ENCODE measurements at places on chromosomes 16 and 17.
A peak's percentile ranks its signal among the peaks of the same experiment; 100 is the strongest.

DNA sequence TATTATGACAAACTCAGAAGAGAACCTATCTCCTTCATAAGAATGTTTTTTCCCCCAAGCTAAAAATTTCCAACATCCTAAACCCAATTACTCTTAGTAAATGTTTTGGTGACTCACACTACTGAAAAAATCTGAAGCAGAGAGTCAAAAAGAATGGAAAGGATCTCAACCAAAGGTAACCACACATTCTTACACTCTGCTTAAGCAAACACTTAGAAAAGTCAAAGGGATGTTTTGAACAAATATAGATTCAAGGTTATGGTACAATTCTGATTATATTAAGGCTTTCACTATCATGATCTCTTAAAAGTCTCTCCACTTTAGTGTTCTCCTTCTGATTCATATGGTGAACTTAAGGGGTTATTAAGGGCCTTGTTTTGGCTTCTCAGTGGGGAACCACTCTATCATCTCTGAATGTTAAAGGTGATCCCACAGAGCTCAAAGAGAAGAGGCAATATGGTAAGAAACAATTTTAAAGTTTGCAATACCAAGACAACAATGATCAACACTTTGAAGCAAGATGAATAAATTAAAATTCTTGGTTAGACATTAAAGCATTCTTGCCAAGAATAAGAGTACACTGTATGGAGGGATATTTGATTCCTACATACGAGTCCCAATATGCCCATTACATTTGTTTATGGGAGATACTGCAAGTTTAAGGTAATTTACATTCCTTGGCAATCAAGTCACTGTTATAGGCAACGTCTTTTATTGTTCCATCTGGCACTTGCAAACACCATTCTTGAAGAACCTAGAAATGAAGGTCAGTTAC is 69.2 kb downstream of the CDC27 start:
- no peak for DNase-seq

GRCh38 chr17:9576521-9577372 is at the start of gene CFAP52:
TSS of gene CFAP52 (plus strand) at chr17:9576642. CDS start at chr17:9576696, 54 bp downstream.
- DNase-seq: peak; percentile 71

- no peak for DNase-seq
These were observed 202.2 kb upstream of the CACNG5 start for GRCh38 chr17:66632731-66633130.

DNA sequence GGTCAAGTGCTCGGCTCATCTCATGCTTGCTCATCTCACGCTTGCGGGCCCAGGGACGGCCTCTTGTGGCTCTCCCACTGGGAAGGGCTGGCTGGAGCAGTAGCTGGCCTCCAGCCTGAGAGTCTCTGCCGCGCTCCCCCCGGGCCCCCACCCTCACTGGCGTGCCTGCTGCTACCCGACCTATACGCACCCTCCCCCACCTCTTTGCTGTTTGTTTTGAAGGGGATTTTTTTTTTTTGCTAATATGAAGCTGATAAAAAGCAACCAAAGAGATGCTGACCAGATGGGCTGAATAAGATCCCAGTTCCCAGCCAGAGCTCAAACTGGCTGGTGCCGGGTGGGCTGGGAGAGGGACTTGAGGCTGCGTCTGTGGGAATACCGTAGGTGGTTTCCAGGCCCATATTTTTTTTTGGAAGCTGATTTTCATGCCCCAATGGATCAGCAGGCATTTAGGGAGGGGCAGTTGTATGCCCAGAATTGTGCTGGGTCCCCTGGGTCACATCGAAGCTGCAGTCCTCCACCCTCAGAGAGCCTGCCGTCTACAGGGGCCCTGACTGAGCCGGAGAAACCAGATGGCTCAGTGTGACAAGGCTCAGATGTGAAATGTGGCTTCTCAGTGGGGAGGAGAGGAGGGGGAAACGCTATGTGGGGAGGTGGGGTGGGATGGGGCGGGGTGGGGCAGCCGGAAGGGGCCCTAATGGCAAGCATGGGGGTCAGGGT is 115.0 kb downstream of the RAP1GAP2 start:
- DNase-seq: no peak

GRCh38 chr16:84368308-84368996 is at the start of gene ATP2C2:
TSS of gene ATP2C2 (plus strand) at chr16:84368538. CDS start at chr16:84368616, 78 bp downstream.
- no peak for DNase-seq

- DNase-seq: no peak
These were observed 144.8 kb upstream of the MON1B start for GRCh38 chr16:77046206-77046605.

DNA sequence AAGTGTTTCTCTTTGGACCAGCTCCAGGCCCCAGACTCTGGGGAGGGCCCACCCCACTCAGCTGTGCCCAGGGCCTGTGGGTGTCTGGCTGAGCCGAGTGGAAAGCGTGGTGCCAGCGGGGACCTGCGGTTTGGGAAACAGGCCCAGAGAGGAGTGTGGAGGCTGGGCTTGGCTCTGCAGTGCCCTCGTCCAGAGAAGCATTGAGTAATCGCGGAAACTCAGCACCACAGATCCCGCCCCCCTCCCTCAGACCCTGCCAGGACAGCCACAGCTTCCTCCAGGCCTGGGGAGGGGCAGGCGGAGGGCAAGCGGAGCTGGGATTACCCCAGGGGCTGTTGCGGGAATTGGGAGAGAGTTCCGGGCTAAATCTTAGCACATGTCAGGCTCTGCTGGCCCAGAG is 14.6 kb upstream of the PITPNA start:
- peak; percentile 93 for DNase-seq

- no peak for DNase-seq
These were observed 9.3 kb downstream of the OSBPL7 start for GRCh38 chr17:47812146-47812920.

GRCh38 chr16:4200000-4200780 is 41.7 kb downstream of the SRL start:
- peak; percentile 84 for DNase-seq

GRCh38 chr16:78034530-78034929 is 12.2 kb downstream of the CLEC3A start:
- DNase-seq: no peak

DNA sequence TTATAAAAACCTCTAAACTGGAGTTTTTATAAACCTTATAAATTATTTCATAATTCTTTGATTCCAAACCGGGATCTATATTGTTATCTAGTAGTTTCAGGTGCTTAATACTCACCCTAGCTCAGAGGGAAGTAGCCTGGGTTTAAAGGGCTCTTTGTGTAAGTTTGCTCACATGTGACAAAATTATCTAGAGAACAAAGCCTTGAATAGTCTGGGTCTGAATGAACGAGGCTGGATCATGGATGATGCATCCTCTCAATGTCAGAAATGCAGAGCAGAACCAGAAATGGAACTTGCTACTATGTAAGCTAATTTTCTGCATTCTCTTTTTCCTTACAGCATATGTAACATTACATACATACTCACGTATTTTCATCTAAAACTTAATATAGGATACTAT is 103.9 kb upstream of the NETO2 start:
- DNase-seq: no peak

GRCh38 chr17:75773121-75773807 is 8.3 kb upstream of the GALK1 start:
- peak; percentile 62 for DNase-seq

DNA sequence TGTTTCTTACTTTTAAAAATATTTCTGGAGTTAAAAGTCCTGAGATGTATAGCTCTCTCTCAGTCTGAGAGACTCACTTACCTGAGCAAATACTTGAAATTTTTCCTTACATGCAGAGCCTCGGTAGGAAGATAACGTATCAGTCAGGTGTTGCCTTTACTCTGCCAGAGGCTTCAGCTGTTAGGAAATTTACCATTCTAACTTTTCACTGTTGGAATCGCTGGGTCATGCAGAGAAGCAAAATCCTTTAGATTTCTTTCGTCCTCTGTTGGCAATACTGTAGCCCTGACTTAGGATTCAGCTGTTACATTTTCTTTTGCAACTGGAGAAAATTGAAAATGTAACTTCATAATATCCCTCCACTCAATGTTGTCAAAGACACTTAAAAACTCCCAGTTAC is 20.0 kb upstream of the KCNJ16 start:
- no peak for DNase-seq

GRCh38 chr16:8355675-8356074 is 234.6 kb downstream of the TMEM114 start:
- DNase-seq: no peak

GRCh38 chr16:84065536-84066132 is 23.0 kb upstream of the SLC38A8 start:
- no peak for DNase-seq

GRCh38 chr17:81123052-81124048 is 42.0 kb upstream of the PVALEF start:
- no peak for DNase-seq

GRCh38 chr16:11757671-11758545 is 15.3 kb upstream of the TXNDC11 start:
- DNase-seq: no peak

DNA sequence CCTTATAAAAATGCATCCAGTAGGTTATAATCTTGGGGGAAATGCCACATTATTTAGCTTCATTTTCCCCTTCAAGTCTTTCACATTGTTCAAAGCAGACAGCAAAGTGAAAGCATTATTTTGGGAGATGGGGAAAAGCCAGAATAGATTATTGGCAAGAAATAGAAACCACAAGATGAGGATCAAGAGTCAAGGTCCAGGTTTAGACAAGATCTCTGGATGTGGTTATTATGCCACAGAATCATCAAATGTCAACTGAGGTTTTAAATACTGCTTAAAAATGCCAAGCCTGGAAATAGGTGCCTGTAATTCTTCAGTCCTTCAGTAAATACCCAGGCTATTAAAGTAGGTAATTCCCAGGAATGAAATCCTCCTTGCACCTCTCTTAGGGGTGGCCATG is 65.1 kb upstream of the ALOX12 start:
- DNase-seq: no peak

DNA sequence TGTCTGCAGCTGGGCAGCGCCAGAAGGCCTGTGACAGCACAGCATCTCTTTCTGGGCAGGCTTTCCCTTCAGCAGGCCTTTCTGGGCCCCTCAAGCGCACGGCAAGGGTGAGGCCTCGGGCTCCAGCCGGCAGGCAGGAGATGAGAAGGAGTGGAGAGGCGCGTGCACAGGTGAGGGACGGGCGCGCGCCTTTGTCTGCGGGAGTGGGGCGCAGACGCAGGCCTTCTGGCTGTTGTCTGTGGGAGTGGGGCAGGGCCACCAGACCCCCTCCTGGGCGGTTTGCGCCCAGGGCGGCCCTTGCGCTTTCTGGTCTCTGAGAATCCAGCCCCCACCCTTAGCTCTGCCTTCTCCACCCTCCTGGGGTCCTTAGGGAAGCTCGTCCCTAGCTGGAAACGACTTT is 6.5 kb downstream of the ZNF205 start:
- DNase-seq: no peak

GRCh38 chr17:73496232-73496631 is 148.0 kb downstream of the SDK2 start:
- no peak for DNase-seq

DNA sequence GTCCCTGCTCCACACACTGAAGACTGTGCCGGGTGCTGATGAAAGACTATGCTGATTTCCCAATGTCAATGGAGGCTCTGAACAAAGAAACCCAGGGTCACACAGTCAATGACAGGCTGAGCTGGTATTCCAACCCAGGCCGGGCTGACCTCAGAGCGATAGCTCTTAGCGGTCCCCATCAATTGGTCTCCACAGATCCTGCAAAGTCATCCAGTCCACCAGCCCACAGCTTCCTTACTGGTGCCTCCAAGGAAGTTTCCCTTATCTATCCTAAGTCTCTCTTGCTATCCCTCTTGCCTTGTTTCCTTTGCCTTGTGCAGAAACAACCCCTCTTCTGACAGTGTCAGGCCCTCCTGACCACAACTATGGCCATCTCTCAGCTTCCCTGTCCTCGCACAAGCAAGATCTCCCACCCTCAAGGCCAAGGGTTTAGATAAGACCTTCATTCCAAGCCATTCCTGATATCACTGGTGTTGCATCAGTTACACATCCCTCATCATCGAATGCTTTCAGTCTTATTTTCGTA is 52.7 kb upstream of the KSR1 start:
- no peak for DNase-seq

- no peak for DNase-seq
These were observed 77.9 kb upstream of the SDK2 start for GRCh38 chr17:73722165-73722564.

GRCh38 chr17:45998987-45999899 is at the start of gene STH:
TSS of gene STH (plus strand) at chr17:45999250. CDS start at chr17:45999280, 30 bp downstream.
- no peak for DNase-seq

DNA sequence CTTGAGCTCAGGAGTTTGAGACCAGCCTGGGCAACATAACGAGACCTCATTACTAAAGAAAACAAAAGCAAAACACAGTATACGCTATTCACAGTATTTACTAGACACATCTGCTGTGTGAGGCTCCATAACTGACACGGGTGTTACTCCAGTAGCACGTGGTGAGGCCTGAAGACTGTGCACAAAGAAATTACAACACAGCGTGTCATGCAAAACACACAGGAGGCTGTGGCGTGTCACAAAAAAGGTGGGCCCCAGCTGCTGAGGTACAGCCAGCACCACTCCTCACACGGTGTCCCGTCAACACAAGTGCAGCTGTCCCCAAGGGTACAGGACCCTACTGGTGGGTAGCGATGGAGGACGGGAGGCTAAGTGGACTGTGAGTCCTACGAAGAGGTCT is 2.7 kb downstream of the CYBC1 start:
- DNase-seq: no peak

GRCh38 chr17:35847633-35848373 is 20.9 kb downstream of the HEATR9 start:
- no peak for DNase-seq

- DNase-seq: no peak
These were observed 63.6 kb downstream of the NUP93 start for GRCh38 chr16:56793492-56793891.

DNA sequence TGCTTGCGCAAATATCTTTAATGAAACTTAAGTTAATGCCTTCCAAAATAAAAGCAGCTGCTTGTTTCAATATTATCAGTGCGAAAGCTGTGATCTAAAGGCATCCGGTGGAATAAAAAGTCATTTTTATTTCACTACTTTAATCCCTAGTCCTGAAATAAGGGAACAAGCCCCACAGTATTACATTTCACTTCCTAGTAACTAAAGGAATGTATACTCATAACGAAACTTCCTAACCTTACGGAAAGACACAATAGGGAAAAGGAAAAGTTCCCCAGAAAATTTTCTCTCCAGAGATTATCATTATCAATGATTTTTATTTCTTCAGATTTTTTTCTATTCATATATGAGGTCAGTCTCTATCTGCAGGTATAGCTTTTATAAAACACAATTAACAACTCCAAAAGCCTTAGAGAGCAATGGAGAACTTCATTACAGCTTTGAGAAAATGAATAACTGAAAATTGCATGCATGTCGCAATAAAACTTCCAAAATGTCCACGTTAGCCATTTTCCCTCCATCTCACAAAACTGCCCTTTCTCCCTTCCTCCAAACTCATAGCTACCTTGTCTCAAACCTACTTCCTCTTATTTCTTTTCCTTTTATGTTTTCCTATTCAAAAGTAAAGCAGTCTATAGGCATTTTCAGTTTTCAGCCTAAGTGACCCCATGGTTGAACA is 154.3 kb upstream of the MED13 start:
- no peak for DNase-seq

DNA sequence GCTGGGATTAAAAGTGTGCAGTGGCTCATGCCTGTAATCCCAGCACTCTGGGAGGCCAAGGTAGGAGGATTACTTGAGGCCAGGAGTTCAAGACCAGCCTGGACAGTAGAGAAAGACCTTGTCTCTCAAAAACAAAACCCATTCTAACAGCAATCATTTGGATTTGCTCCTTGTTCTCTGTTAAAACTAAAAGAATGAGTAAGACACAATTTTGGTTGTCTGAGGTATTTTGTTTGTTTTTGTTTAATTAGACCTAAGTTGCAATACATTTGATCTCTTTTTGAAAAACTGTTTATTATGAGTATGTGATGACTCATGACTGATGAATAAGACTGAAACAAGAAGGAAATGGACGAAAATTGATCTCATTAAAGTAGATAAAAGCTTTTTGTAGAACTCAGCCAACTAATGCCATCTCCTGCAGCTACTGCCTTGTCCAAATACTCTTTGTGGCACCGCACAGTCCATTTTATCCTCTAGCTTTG is 29.0 kb downstream of the GLG1 start:
- no peak for DNase-seq

Data from tibial artery (tissue), 4 donors.